ENCODE measurements at places on chromosomes 16 and 17. TPM values are rescaled to one million over a fixed set of nuclear protein-coding genes. Genes with fewer than 3 reads are reported as not detected.

MYH2 gene
- not detected for total RNA-seq

KRTAP1-5 gene
- not detected for total RNA-seq

MAPT gene
- total RNA-seq, result 1.4 TPM

DNA sequence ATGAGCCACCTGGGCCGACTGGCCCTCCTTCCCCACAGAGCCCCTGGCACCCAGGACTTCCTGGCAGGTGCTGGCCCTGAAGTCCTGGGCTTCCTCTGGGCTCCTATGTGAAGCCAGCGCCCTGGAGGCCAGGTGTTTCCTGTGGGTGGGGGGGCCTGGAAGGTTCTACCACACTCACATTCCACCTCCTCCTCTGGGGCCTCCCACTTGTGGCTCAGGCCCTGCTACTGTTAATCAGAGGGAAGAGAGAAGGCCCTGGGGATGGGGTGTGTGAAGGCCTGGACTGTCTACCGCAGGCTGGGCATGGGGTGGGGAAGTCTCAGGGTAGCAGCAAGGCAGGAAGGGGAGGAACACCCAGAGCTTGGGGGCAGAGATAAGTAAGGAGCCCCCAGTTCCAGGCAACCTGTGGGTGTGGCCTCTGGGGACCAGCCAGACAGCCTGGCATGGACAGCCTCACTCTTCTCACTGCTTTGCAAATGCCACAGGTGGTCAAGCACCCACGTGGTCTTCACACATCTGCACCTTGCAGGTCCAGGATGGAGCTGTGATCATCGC is 111.9 kb upstream of the TNRC6C start:
- H3K36me3 ChIP-seq, result no peaks in the 10 kb centered on the region
- DNase-seq, result peak; percentile 53
- H3K4me3 ChIP-seq, result no peak overlapping the region
- peaks cover 50% of the 10 kb centered on the region for H3K4me1 ChIP-seq
- H3K27ac ChIP-seq, result no peak overlapping the region

DNA sequence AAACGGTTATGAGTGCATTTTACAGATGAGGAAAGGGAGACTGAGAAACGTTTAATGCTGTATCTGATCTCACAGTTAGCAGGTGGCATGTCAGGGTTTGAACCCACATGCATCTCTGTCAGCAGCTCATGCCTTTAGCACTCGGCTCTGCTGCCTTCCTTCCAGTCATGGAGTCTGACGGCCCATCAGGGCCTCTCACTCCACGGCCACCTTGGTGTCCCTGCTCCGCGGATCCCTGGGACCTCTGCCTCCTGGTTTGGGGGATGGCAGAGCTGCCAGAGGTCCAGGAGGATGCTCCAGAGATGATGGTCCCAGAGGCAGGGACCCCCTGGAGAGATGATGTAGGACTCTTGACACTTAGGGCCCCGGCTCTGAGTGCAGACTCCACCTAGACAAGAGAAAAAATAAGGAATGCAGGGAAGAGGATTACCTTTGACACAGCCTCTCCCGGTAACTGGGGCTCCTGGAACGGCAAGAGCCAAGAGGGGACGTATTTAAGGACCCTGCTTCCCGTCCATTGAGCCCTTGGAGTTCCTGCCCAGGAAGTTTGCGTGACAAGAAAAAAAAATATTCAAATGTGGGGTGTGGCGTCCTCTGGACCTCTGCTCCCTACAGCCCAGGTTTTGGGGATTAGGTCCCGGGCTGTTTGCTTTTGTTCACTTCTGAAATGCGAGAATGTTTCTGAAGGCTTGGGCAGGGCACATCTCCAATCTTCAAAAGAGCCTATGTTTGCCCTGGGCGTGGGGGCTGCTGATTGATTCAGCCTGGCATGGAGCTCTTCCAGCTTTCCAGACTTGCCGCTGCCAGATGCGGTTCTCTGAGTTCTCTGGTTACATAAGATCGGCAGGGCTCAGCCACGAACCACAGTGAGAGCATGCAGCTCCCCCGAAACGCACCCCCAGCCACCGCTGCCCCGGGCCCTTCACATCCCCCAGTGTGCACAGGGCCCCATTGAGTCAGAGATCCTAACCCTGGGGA is at the start of gene ALDH3A1:
Gene ALDH3A1 (minus strand): TSS at position 470 of the 978 bp plus-strand sequence. CDS start 3,169 bp downstream, outside the sequence.
- no peaks in the 10 kb centered on the region for H3K36me3 ChIP-seq
- H3K4me3 ChIP-seq, result no peak within 1 kb of the TSS
- H3K27ac ChIP-seq, result no peak within 1 kb of the TSS
- peaks cover 2% of the 10 kb centered on the region for H3K4me1 ChIP-seq

DNA sequence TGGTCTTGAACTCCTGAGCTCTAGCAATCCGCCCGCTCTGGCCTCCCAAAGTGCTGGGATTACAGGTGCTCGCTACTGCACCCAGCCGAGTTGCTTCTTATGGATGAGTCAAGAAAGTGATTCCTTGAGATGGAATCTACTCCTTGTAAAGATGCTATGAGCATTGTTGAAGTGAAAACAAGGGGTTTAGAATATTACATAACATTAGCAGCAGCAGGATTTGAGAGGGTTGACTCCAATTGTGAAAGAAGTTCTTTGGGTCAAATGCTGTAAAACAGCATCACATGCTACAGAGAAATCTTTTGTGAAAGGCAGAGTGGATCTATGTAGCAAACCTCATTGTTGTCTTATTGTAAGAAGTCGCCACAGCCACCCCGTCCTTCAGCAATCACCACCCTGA is 72.7 kb downstream of the NT5M start:
- H3K27ac ChIP-seq, result no peak overlapping the region
- H3K36me3 ChIP-seq, result no peaks in the 10 kb centered on the region
- H3K4me1 ChIP-seq, result no peaks in the 10 kb centered on the region
- no peaks in the 10 kb centered on the region for H3K27me3 ChIP-seq
- no peak for DNase-seq
- no peak overlapping the region for H3K4me3 ChIP-seq

DNA sequence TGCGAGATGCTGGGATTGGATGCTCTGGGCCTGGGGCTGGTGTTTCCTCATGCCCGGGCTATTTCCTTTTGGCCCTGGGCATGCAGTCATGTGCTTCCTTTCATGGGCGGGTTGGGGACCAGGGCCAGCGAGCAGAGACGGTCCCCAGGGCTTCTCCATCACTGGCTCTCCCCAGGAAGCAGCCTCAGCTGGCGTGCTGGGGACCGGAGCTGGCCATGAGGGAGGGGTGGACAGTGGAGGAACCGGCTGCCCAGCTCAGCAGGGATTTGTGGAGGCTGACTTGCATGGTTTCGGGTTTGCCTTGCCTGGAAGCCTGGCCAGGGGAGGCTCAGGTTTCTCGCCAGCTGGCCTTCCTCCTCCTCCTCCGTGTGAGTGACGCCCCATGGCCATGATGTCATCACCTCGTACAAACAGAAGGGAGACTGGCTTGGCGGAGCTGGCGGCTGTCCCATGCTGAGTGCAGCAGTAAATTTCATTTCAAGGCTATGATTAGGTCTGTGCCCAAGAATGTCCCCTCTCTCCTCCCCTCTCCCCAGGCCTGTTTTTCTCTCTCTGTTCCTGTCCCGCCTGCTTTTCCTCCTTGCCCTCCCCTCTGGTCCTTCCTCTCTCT is 8.9 kb upstream of the TIMP2 start:
- no peaks in the 10 kb centered on the region for H3K36me3 ChIP-seq
- no peak overlapping the region for H3K27ac ChIP-seq
- DNase-seq, result no peak
- peaks cover 7% of the 10 kb centered on the region for H3K4me1 ChIP-seq
- H3K27me3 ChIP-seq, result no peaks in the 10 kb centered on the region
- H3K4me3 ChIP-seq, result no peak overlapping the region

GRCh38 chr17:75350029-75350428 is 55.4 kb downstream of the GRB2 start:
- peak overlapping the region; percentile 34 for H3K27ac ChIP-seq
- peaks cover 19% of the 10 kb centered on the region for H3K36me3 ChIP-seq
- peaks cover 78% of the 10 kb centered on the region for H3K4me1 ChIP-seq
- no peaks in the 10 kb centered on the region for H3K27me3 ChIP-seq
- no peak overlapping the region for H3K4me3 ChIP-seq
- DNase-seq, result no peak

- H3K4me3 ChIP-seq, result no peak overlapping the region
- H3K27ac ChIP-seq, result peak overlapping the region; percentile 46
- H3K27me3 ChIP-seq, result no peaks in the 10 kb centered on the region
- peaks cover 52% of the 10 kb centered on the region for H3K36me3 ChIP-seq
- DNase-seq, result no peak
Measured at GRCh38 chr16:18816286-18816685, 14.9 kb upstream of the ARL6IP1 start.

- H3K27me3 ChIP-seq, result no peaks in the 10 kb centered on the region
- no peak overlapping the region for H3K4me3 ChIP-seq
- no peak for DNase-seq
- H3K27ac ChIP-seq, result no peak overlapping the region
- H3K4me1 ChIP-seq, result peaks cover 27% of the 10 kb centered on the region
Measured at GRCh38 chr16:20673882-20674683, 23.4 kb downstream of the ACSM1 start.

DNA sequence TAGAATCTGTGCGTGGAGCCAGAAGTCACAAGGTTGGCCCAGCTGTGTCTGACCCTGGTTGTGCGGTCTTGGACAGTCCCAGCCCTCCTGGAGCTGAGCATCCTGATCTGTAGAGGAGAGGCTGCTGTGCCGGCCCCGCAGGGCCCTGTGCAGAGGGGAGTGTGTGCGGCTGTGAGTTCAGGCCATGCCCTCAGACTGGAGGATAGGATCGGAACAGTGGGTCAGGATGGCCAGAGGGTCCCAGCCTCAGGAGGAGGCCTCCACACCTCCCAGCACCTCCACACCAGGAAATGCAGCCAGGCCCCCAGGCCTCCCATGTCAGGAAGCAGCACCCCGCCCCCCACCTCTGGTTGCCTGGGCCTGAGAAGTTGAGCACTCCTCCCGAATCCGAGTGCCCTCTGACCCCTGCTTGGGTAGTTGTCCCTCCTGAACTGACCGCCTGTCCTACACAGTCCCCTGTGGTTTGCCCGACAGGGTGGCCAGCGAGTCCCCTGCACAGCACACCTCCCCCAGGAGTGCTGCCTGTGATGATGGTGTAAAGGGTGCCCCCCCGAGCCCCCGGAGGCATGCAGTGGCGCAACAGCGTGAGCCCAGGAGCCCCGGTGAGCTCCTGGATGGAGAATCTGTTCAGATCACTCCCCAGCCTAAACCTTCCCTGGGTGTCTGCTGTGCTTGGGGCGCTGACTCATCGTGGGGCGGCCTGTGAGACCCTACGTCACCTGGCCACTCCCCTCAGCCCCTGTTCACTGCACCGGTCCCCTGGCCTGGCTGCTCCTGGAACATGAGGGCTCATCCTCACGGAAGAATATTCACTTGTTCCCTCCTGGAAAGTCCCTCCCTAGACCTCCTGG is 285.2 kb downstream of the SEC14L1 start:
- H3K27me3 ChIP-seq, result no peaks in the 10 kb centered on the region
- DNase-seq, result peak; percentile 82
- peak overlapping the region; percentile 38 for H3K4me3 ChIP-seq
- H3K27ac ChIP-seq, result peak overlapping the region; percentile 80
- H3K36me3 ChIP-seq, result peaks cover 5% of the 10 kb centered on the region

DNA sequence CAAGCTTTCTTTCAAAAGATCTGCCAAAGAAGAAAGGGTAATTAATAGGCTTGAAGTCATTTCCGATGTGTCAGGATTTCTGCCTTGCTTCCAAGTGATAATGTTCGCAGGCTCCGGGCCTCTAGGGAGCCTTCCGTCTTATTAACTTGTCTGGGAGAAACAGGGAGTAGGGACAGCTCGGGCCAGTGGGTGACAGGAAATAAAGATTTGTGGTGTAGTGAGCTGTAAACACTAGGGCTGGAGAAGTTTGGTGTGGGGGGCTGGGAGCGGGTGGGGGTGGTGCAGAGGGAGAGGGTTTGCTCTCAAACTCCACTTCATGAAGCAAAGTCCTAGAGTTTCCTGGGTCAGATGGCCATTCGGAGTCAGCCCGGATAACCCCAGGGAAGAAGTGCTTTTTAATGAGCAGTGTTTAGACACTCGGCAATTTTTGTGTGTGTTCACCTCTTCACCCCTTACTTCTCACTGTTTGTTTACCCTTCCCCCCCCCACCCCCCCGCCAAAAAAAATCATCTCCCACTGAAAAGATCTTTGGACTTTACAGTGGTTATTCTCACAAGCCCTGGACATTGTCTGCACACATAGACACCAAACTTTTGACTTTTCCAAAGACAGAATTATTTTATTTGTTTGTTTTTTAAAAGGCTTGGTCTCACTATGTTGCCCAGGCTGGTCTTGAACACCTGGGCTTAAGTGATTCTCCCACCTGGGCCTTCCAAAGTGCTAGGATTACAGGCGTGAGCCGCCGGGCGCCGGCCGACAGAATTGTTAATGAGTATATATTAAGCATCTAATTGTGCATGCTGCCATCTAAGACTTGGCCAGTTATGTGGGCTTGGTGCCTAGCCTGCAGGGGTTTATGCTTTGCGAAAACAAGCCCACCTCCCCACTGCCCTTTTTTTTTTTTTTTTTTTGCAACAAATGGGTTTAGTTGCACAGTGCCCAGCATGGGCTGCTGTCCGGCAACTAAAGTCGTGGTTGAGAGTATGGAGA is 196.4 kb downstream of the CCDC182 start:
- peak overlapping the region; percentile 39 for H3K27ac ChIP-seq
- H3K27me3 ChIP-seq, result no peaks in the 10 kb centered on the region
- no peak overlapping the region for H3K4me3 ChIP-seq
- peaks cover 52% of the 10 kb centered on the region for H3K4me1 ChIP-seq

DNA sequence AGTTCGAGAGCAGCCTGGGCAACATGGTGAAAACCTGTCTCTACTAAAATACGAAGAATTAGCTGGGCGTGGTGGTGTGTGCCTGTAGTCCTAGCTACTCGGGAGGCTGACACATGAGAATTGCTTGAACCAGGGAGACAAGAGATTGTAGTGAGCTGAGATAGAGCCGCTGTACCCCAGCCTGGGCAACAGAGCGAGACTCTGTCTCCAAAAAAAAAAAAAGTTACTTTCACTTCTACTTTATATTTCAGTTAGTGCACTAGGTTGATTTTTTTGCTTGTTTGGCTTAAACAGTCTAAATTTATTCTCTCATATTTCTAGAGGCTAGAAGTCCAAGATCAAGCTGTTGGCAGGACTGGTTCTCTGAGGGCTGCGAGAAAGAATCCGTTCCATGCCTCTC is 13.4 kb downstream of the CCDC102A start:
- no peak overlapping the region for H3K4me3 ChIP-seq
- no peaks in the 10 kb centered on the region for H3K36me3 ChIP-seq
- H3K4me1 ChIP-seq, result peaks cover 4% of the 10 kb centered on the region
- no peaks in the 10 kb centered on the region for H3K27me3 ChIP-seq
- DNase-seq, result no peak

DNA sequence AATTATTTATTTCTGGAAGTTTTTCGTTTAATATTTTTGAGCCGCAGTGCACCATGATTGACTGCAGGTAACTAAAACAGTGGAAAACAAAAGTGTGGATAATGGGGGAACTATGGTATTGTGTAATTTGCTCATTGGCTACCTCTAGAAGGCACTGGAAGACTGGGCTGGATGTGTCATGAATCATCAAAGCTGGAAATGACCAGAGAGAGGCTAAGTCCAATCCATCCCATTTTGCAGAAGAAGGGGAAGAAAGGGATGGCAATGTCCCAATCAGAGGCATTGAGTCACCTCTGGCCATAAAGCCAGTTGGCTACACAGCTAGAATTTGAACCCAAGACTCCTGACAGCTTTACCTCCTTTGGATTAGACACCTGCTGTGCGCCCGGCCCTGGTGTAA is 29.3 kb downstream of the GLP2R start:
- peaks cover 7% of the 10 kb centered on the region for H3K27me3 ChIP-seq
- H3K27ac ChIP-seq, result no peak overlapping the region
- H3K4me1 ChIP-seq, result no peaks in the 10 kb centered on the region
- DNase-seq, result no peak
- H3K4me3 ChIP-seq, result no peak overlapping the region
- H3K36me3 ChIP-seq, result no peaks in the 10 kb centered on the region

GRCh38 chr17:14068542-14069250 is 608 bp upstream of the COX10 start:
- DNase-seq, result no peak
- peaks cover 46% of the 10 kb centered on the region for H3K4me1 ChIP-seq
- H3K27ac ChIP-seq, result peak overlapping the region; percentile 96
- peak overlapping the region; percentile 97 for H3K4me3 ChIP-seq
- peaks cover 40% of the 10 kb centered on the region for H3K36me3 ChIP-seq

All from activated CD8-positive, alpha-beta T cell treated with anti-CD3 and anti-CD28 coated beads for 36 hours (primary cell).